ENCODE measurements at places on chromosomes 5 and 9.

DNA sequence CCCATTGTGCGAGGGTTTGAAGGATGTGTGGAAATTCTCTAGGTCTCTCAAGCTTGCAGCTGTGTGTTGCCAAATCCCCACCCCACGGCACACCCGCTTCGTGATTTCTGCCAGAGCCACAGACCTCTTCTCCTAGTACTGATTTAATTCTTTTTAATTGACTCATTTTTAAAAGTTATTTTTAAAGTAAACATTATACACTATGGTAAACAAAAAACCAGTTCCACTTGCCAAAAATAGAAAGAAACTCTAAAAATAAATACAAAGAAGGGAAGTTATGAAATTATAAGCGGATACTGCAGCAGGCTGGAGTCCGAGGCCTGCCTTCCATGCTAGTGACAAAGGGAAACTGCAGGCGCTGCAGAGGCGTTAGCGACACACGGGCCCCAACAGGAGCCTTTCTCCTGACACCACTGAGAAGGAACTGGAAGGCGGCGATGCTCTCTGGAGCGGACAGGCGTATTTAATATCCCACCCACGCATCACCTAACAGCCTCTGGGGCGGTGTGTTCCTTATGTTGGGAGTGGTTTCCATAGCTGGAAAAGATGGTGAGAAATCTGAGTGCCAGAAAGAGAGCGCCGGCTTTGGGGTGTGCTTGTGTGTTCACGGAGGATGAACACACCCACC lies 122.5 kb downstream of the COL23A1 start:
- no peak for DNase-seq
- no peak overlapping the region for H3K4me3 ChIP-seq
- H3K4me1 ChIP-seq: peaks cover 9% of the 10 kb centered on the region
- no peaks in the 10 kb centered on the region for H3K36me3 ChIP-seq
- H3K27me3 ChIP-seq: peaks cover 27% of the 10 kb centered on the region
- H3K27ac ChIP-seq: no peak overlapping the region

- no peak overlapping the region for H3K27ac ChIP-seq
- H3K27me3 ChIP-seq: no peaks in the 10 kb centered on the region
- DNase-seq: no peak
- no peaks in the 10 kb centered on the region for H3K4me1 ChIP-seq
- no peak overlapping the region for H3K4me3 ChIP-seq
Observed at GRCh38 chr5:176337913-176338312, 23.7 kb downstream of the KIAA1191 start.

DNA sequence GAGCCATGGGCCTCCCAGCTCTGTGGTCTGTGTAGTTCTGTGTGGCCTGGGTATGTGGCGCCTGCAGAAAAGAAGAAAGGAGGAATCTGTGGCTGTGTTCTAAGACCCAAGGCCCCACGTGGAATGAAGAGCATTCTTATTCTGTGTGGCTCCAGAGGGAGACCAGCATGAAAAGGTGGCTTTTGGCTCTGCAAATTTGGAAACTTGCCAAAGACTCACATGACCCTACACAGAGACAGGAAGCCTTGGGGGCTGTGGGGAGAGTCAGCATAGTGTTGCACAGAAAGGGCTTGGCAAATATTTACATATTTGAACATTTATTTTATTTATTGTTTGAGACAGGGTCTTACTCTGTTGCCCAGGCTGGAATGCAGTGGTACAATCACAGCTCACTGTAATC lies 193.3 kb downstream of the TMEM38B start:
- H3K4me3 ChIP-seq: no peak overlapping the region
- no peaks in the 10 kb centered on the region for H3K36me3 ChIP-seq
- H3K27ac ChIP-seq: no peak overlapping the region
- no peaks in the 10 kb centered on the region for H3K27me3 ChIP-seq
- no peaks in the 10 kb centered on the region for H3K4me1 ChIP-seq

- H3K27me3 ChIP-seq: peaks cover 4% of the 10 kb centered on the region
- H3K4me3 ChIP-seq: no peak overlapping the region
- H3K4me1 ChIP-seq: peaks cover 22% of the 10 kb centered on the region
- no peak for DNase-seq
- H3K36me3 ChIP-seq: no peaks in the 10 kb centered on the region
Observed at GRCh38 chr9:129335464-129336129, 157.5 kb upstream of the IER5L start.

DNA sequence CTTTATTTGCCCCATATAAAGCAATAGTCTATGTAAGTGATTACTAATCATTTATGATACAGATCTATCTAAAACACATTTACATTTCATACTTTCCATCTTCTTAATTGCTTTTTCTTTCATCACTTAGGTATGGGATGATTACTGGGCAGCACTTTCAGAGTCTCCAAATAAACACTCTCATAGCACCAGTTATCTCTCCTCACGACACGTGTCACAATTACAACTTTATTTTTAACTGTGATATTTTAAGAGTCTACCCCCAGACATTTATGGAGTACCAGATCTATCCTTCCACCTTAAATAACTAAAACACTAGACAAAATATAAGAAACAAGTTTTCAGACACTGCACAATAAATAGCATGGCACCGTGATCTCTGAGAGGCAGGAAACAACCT lies 32.9 kb downstream of the HOMER1 start:
- H3K4me1 ChIP-seq: peaks cover 11% of the 10 kb centered on the region
- no peak overlapping the region for H3K27ac ChIP-seq
- no peak overlapping the region for H3K4me3 ChIP-seq
- DNase-seq: no peak
- peaks cover 11% of the 10 kb centered on the region for H3K36me3 ChIP-seq

- no peaks in the 10 kb centered on the region for H3K4me1 ChIP-seq
- H3K27me3 ChIP-seq: no peaks in the 10 kb centered on the region
- no peak overlapping the region for H3K27ac ChIP-seq
- no peak overlapping the region for H3K4me3 ChIP-seq
Observed at GRCh38 chr5:111386832-111387162, 125.5 kb downstream of the STARD4 start.

- no peak overlapping the region for H3K4me3 ChIP-seq
- H3K36me3 ChIP-seq: no peaks in the 10 kb centered on the region
- H3K27ac ChIP-seq: no peak overlapping the region
Observed at GRCh38 chr5:34571677-34572041, 84.5 kb upstream of the RAI14 start.

- H3K4me3 ChIP-seq: no peak overlapping the region
- peaks cover 8% of the 10 kb centered on the region for H3K4me1 ChIP-seq
- no peak for DNase-seq
- no peaks in the 10 kb centered on the region for H3K36me3 ChIP-seq
- H3K27ac ChIP-seq: no peak overlapping the region
- no peaks in the 10 kb centered on the region for H3K27me3 ChIP-seq
Observed at GRCh38 chr5:84274585-84275468, 109.9 kb downstream of the EDIL3 start.

GRCh38 chr5:83731638-83732037 lies 11.0 kb upstream of the HAPLN1 start:
- H3K36me3 ChIP-seq: no peaks in the 10 kb centered on the region
- H3K4me1 ChIP-seq: peaks cover 4% of the 10 kb centered on the region
- no peak for DNase-seq
- no peak overlapping the region for H3K4me3 ChIP-seq

- peaks cover 6% of the 10 kb centered on the region for H3K4me1 ChIP-seq
- H3K27me3 ChIP-seq: peaks cover 6% of the 10 kb centered on the region
- no peaks in the 10 kb centered on the region for H3K36me3 ChIP-seq
- H3K27ac ChIP-seq: no peak overlapping the region
- DNase-seq: no peak
Observed at GRCh38 chr5:9156282-9156681, 389.6 kb downstream of the SEMA5A start.

DNA sequence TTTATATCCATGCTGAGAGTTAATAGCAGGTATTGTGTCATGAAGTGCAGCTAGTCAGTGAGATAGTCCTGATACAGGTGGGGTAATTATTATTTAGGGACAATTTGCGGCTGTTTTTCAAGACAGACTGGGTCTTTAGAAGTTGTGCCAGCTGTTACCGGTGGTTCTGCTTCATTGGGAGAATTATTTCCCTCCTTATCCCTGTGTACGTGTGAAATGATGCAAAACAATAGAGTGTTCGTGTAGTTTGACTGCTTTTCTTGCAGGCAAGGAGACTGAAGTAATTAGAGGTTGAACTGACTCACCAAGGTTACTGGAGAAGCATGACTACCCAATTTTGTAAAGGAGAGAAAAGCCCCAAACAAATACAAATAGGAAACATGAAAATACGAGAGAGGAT lies 101.7 kb downstream of the ARRDC3 start:
- peaks cover 14% of the 10 kb centered on the region for H3K27me3 ChIP-seq
- DNase-seq: no peak
- H3K4me1 ChIP-seq: peaks cover 6% of the 10 kb centered on the region

DNA sequence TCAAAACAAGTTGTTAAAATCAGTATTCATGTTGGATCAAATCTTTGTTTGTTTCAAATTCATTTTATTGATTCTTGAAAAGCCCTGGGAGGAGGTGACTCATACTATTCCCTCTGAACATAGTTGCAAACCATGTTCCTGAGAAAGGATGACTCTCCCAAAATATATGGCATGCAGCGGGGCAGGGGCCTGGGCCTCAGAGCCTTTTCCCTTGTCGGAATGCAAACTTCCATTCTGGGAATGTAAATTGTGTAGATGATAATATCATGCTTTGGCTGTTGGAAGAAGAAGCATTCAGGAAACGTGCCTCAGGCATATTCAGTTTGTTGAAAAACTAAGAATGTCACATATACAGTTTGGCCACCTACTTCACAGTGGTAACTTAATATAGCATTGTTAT lies 242.0 kb downstream of the AUH start:
- peaks cover 2% of the 10 kb centered on the region for H3K36me3 ChIP-seq
- no peak overlapping the region for H3K4me3 ChIP-seq
- H3K4me1 ChIP-seq: peaks cover 16% of the 10 kb centered on the region
- no peak for DNase-seq
- H3K27me3 ChIP-seq: peaks cover 2% of the 10 kb centered on the region
- no peak overlapping the region for H3K27ac ChIP-seq

DNA sequence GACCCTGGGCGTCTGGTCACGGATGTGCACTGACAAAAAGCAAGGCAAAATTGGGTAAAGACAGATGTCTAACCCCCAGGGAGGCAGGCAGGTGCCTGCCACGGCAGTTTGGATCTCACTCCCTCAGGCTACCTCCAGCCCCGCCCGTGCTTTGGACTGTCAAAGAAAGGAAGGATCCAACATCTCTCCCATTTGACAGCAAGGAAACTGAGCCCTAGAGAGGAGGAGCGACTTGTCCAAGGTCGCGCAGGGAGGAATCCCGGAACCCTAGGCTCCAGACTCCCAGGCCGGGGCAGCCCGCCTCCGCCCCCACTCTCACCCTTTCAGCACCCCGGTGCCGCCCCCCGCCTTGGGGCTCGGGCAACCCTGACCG lies 376 bp downstream of the GOLGA1 start:
- peak overlapping the region; percentile 95 for H3K27ac ChIP-seq
- peaks cover 3% of the 10 kb centered on the region for H3K36me3 ChIP-seq
- H3K4me1 ChIP-seq: peaks cover 11% of the 10 kb centered on the region

DNA sequence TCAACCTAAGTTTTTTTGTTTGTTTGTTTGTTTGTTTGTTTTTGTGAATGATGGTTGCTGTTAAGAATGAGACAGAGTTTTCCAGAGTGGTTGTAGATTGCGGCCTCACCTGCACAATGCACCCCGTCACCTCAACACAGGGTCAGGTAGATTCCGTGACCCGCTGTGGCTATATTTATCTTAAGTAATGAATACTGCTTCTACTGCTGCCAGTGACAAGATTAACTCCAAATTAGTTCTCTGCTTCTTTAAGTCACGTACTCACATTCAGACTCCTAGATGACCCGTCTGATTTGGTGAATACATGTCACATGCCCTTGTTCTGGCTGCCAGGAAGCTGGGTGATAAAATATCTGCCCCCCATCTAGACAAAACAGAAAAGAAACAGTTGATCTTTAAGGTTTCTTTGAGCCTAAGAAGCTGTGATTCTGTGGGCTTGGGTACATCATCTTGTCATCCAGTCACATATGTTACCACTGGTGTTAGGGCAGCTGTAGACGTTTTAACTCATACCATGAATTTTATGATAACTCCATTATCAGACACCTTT lies 52.9 kb downstream of the CFAP95 start:
- no peak overlapping the region for H3K4me3 ChIP-seq
- H3K4me1 ChIP-seq: peaks cover 22% of the 10 kb centered on the region
- no peak for DNase-seq
- no peaks in the 10 kb centered on the region for H3K27me3 ChIP-seq

DNA sequence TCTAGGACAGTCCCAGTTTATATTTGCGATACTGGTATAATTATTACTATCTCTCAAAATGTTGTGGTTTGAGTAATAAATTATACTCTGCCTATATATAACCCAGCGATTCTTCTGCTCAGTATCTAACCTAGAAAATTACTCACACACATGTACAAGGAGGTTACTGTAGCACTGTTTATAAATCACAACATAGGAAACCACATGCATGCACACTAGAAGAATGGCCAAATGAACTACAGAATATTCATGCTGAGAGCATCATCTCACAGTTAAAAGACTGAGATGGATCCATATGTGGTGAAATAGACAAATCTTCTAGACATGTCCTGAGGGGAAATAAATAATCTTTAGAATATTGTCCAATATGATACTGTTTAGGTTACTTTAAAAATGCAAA lies 62.1 kb downstream of the INSYN2B start:
- no peak overlapping the region for H3K27ac ChIP-seq
- no peak overlapping the region for H3K4me3 ChIP-seq
- H3K27me3 ChIP-seq: peaks cover 7% of the 10 kb centered on the region
- DNase-seq: no peak

- DNase-seq: no peak
- H3K27me3 ChIP-seq: no peaks in the 10 kb centered on the region
- H3K4me1 ChIP-seq: peaks cover 67% of the 10 kb centered on the region
- no peak overlapping the region for H3K27ac ChIP-seq
- H3K4me3 ChIP-seq: no peak overlapping the region
Observed at GRCh38 chr5:54841481-54841880, 143.9 kb downstream of the ESM1 start.

- H3K27ac ChIP-seq: no peak overlapping the region
- H3K27me3 ChIP-seq: no peaks in the 10 kb centered on the region
- peaks cover 5% of the 10 kb centered on the region for H3K4me1 ChIP-seq
- no peak overlapping the region for H3K4me3 ChIP-seq
- H3K36me3 ChIP-seq: peaks cover 4% of the 10 kb centered on the region
- no peak for DNase-seq
Observed at GRCh38 chr9:14175778-14176177, 138.2 kb downstream of the NFIB start.

All from progenitor cell of endocrine pancreas (in vitro differentiated cells).